ENCODE measurements at places on chromosomes 11 and 22.

- DNase-seq, result no peak
These were observed 52.8 kb downstream of the USP35 start for GRCh38 chr11:78241475-78241874.

- no peak for DNase-seq
These were observed 11.3 kb downstream of the LSP1 start for GRCh38 chr11:1864231-1864630.

DNA sequence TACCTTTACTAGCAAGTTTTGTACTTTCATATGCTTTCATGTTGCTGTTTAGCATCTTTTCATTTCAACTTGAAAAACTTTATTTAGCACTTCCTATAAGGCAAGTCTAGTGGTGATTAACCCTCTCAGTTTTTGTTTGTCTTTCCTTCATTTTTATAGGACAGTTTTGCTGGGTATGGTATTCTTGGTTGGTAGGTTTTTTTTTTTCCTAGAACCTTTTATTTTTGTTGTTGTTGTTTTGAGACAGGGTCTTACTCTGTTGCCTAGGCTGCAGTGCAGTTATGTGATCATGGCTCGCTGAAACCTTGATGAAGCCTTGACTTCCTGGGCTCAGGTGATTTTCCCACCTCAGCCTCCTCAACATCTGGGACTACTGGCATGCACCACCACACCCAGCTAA, 29.9 kb upstream of the SLC5A1 start:
- no peak for DNase-seq

DNA sequence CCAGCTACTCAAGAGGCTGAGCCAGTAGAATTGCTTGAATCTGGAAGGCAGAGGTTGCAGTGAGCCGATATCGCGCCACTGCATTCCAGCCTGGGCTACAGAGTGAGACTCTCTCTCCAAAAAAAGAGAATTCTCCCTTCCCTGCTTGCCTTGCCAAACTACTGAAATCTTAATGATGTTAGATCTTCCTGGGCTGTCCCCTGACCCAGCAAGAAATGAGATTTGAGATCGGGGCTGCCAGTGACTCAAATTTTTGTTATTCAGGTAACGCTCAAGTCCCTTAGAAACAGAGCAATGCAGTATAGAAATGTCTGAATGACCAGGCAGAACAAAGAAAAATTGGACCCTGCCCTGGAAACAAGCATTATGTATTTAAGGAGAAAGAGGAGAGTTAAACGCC, 4.0 kb upstream of the RBFOX2 start:
- DNase-seq, result no peak

DNA sequence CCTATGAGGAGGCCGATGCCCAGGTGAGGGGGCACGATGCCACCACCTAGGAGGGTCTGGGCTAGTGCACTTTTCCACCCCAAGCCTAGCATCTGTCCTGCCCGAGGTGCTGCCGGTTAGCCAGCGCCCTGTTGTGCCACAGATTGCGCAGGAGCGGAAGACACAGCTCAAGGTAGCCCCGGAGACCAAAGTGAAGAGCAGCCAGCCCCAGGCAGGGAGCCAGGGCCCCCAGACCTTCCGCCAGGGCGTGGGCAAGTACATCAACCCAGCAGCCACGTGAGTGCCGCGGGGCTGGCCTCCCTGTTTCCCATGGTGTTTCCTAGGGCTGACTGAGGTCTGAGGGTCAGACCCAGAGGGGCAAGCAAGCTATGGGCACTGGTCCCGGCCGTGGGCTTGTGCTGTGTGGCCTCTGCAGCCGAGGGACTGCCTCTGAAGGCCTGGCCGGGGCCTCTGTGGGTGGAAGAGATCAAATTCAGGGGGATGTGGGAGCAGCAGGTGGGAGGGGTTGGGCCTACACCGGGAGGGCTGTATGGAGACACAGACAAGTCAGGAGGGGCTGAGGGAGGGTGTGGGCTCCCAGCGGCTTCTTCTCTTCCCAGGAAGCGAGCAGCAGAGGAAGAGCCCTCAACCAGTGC, 29.1 kb downstream of the PPIL2 start:
- DNase-seq, result no peak

DNA sequence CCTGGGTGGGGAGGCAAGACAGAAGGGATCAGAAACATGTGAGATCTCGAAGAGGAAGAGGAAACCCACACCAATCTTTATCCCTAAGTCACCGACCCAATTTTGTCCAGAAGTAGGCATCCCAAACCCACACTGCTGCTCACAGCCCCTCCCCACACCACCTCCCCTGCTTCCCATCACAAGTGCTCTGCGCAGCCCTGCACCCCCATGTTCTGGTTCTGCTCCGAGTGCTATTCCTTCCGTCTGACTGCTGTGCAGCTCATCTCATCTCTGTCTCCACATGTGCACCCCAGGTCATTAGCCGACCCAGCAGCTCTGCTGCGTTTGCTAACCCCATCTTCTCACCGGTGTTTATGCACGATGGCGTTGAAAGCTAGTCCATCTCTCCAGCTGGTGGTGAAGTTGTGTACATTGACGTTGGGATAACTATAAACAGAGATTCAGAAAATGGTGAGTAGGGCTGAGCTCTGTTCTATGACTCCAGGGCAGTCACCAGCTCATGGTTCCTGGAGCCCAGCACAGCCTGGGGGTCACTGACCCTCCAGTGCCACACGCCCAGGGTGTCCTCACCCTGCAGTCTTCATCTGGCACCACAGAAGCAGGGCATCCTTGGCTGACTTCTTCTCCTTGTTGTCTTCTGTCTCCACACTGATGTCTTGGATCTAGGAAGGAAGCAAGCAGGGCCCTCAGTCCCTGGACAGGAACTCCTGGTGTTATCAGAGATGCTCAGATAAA, 15.1 kb downstream of the SPTBN2 start:
- no peak for DNase-seq

GRCh38 chr11:10487002-10487647, 32.1 kb downstream of the AMPD3 start:
- peak; percentile 1 for DNase-seq

DNA sequence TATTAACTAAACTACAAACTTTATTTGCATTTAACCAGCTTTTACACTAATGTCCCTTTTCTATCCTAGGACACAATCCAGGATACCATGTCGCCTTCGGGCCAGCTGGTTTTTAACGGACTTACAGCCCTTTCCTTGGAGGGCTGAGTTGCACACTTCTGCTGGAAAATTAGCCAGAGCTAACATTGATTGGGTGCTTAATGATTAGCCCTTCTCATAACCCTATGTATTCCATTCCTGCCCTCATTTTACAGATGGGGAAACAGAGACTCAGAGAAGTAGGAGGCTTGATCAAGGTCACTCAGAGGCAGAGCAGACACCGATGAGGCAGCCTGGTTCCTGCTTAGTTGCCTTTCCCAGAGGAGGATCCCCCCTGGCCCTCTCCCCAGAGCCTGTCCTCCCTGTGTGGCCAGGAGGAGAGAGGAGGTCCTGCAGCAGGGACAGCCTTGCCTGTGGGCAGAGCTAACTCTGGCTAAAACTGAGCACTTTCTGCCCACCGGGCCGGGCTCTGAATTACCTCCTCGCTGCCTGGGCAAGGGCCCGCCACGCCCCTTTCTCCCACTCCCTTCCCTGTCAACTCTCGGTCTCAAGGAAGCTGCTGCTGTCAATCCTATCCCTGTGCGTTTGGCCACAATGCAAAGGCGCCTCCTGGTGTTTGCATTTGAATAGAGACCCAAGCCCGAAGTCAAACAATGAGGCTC, 59.6 kb upstream of the PAX6 start:
- DNase-seq, result peak; percentile 12

- DNase-seq, result no peak
These were observed 24.6 kb upstream of the DGAT2 start for GRCh38 chr11:75743711-75744563.

GRCh38 chr11:34905666-34906065, 10.5 kb downstream of the APIP start:
- no peak for DNase-seq

DNA sequence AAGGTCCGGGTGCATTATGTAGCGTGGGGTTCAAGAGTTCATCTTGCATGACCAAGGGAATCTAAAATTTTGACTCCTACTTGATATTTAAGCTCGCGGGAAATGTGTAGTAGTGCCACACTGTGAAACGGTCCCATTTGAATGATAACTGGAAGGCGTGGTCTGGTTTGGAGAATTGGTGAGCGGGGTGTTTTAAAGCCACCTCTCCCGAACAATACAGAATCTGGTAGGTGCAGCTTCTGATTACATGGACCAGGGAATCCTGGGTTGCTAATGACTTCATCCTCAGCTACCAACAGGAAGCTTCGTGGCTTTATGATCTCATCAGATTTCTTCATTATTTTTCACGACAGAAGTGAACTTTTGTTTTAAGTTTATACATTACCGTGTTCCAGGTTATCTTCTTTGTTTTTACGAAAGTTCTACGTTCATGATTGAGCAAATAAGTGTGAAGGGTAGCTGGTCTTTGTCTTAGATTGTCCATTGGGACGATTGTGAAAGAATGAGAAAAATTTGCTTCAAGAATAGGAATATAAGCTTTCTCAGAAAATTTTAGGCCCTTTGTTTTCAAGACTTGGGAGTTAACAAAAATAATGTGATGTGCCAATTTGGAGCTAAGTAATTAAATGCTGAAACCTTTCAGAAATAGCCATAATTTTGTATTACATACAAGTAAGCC, 1.7 kb downstream of the QSER1 start:
- peak; percentile 32 for DNase-seq

DNA sequence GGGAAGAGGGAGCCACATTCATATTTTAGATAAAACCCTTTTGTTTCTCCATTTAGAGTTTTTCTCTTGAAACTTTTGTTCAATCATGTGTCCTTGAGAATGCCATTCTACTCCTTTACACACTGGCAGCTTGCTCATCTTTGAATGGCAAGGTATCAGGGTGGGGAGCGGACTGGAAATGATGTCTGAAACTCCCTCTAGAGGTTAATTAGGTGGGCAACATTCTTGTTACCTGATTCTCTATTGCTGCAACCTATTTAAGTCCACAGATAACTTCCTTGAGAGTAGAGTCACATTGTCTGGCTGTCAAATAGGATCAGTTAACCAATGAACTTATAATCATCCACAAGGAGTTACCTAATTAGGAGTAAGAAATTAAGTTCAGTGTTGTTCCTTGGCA, 533.6 kb upstream of the API5 start:
- no peak for DNase-seq

GRCh38 chr11:134142536-134142935, 73.7 kb downstream of the JAM3 start:
- no peak for DNase-seq

DNA sequence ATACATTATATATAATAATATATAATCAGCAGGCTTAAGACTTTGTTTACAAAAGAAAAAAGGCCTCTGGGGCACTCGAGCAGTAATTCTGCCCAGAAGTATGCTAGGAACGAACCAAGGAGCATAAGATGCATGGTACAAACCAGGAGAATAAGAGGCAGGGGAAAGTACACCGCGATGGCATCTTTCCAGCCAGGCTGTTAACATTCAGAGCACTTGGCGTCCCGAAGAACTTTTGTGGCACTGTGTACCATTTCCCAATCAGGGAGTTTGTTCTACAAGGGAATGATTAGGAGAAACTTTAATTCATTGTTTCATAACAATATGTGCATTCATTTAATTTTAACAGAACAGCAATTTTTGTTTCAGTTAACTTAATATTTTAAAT, 125.1 kb downstream of the WT1 start:
- DNase-seq, result no peak

- no peak for DNase-seq
These were observed 13.7 kb upstream of the CSNK2A3 start for GRCh38 chr11:11366793-11367192.

DNA sequence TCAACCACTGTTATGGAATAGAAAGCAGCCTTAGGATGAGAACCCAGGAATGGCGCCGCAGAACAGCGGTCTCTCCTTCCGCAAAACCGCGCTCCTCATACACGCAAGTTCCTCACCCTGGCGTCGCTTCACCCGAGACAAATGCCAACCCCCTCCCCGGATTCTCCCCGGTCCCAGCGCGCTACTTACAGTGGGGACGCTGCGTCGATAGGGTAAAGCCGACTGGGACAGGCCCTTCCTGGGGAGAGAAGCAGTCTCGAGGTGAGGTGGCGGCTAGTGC, 287 bp downstream of the RPS13 start:
- no peak for DNase-seq

DNA sequence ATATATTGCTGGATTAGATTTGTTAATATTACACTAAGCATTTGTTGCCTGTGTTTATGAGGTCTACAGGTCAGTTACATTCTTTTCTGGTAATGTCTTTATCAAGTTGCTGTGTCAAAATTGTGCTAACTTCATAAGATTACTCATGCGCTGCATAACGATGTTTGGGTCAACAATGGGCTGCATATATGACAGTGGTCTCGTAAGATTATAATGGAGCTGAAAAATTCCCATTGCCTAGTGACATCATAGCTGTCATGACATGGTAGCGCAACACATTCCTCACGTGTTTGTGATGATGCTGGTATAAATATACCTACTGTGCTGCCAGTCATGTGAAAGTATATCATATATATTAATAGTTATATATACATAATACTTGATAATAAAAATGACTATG, 34.2 kb downstream of the POLD3 start:
- no peak for DNase-seq

DNA sequence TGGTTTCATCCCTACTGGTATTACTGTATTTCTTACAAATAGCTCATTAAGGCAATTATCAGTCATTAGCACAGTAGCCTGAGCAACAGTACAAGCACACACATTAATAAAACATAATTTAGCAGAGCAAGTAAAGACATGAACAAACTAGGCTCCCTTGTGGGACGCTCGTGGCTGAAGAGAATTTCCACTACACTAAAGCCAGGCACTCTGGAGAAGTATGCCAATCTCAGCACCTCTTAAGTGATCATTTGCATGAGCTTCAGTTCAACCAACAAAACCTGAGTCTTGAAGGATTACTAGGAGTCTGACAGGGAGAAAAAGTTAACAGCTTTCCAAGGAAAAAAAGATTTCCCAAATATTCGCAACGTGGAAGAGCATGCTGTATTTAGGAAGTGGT, 109.1 kb downstream of the LARGE1 start:
- no peak for DNase-seq

GRCh38 chr11:15599376-15599775, 484.7 kb downstream of the INSC start:
- DNase-seq, result no peak

DNA sequence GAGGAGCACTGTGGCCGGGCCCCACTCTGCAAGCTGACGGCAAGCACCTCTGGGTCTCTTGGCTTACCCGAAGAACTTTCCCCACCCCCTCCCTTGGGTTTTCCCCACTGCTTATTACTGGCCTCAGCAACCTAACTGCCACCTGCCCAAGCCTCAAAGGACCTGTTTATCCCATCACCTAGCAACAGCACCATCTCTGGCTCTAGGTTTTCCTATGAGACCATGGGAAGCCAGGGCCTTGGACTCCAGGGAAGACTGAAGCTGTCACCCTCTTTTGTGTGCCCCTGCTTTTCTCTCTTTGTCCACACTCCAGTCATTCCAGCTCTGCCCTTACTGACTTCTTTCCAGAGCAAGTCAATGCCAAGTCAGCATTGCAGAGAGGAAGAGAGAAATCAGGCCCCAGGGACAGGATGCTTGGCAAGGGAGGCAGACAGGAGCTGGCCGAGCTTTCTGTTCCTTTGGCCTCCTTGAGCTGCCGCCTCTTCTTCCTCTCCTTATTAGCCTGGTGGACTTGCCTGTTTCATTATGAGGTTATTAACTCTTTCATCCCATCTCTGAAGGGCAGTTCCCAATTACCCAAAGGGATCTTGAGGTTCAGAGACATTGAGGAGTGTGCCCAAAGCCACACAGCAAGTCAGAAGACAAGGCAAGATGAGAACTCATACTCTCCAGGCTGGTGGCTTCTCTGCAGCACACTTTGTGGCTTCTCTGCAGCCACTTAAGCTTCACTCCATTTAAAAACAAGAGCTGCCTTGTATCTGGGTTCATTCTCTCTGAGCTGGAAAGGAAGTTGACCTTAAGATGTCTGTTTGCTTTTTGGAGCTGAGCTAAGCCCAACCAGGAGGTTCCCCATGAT, at the start of gene SMIM35:
TSS of gene SMIM35 (minus strand) at position 51 of the 856 bp plus-strand sequence. CDS start 206 bp downstream, outside the sequence.
- no peak for DNase-seq
